Activated CD4-positive, alpha-beta T cell treated with anti-CD3 and anti-CD28 coated beads, Interleukin-2, amount 50 U/mL, for 24 hours (primary cell): ENCODE measurements at places on chromosomes 1 and 21.

DNA sequence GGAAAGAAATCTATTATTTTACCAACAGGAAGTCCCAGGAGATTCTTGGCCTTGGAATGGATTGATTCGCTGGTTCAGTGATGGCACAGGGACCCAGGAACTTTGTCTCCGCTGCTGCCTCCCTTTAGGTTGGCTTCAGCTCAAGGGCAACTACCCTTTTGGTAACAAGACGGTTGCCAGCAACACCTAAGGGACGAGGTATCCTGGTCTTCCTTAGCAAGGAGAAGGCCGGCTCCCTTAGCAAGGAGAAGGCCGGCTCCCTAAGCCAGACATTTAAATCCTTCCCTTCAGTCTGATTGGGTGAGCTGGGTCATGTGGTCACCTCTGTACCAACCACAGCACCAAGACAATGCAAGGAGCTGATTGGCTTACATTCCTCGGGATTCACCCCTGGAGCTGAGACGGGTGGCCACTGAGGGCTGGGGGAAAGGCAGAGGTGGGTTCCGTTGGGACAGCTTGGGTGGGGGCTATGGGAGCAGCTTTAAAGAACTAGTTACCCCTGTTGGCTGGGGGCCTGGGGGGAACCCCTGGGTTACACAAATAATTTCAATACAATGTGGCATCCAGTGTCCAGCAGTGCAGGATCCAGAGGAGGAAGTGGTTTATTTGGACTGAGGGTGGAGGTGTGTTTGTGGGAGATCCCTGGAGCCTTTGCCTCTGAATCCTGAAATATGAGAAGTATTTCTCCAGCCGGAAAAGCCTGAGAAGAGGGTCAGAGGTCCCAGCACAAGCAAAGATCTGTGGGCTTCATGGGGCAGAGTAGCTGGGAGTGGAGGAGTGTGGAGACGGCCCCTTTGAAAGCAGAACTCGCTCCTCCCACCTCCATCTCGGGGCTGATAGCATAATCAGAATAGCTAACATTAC lies 20.7 kb upstream of the CLIC4 start:
- no peak for DNase-seq

- DNase-seq, result no peak
Observed at GRCh38 chr1:228798035-228798434, 62.8 kb downstream of the RHOU start.

- no peak for DNase-seq
Observed at GRCh38 chr1:182611326-182611725, 7.1 kb upstream of the RGS16 start.

- DNase-seq, result no peak
Observed at GRCh38 chr1:154611150-154611862, 3.3 kb upstream of the ADAR start.

- DNase-seq, result no peak
Observed at GRCh38 chr1:51283979-51284378, 46.4 kb downstream of the TTC39A start.

- no peak for DNase-seq
Observed at GRCh38 chr1:41804176-41804575, 114.5 kb downstream of the HIVEP3 start.

GRCh38 chr1:11998636-11999035 lies 18.4 kb downstream of the MFN2 start:
- no peak for DNase-seq

DNA sequence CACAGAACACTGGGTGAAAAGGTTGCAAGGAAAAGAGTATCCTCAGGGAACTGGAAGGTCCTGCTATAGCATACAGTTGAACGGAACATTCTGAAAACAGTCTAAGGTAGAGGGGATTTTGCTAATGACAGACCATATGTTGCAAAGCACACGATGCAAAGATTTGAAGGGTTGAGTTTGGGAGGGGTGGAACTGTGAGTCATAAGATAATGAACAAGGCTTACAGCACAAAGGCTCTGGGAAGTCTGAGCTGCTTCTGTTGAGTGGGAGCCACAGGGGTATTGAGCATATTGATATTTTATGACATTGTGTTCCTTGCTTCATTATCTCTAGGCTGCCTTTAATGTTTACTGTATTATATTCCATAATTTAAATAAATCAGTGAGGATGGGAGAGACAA lies 104.9 kb downstream of the PLPPR4 start:
- DNase-seq, result no peak

DNA sequence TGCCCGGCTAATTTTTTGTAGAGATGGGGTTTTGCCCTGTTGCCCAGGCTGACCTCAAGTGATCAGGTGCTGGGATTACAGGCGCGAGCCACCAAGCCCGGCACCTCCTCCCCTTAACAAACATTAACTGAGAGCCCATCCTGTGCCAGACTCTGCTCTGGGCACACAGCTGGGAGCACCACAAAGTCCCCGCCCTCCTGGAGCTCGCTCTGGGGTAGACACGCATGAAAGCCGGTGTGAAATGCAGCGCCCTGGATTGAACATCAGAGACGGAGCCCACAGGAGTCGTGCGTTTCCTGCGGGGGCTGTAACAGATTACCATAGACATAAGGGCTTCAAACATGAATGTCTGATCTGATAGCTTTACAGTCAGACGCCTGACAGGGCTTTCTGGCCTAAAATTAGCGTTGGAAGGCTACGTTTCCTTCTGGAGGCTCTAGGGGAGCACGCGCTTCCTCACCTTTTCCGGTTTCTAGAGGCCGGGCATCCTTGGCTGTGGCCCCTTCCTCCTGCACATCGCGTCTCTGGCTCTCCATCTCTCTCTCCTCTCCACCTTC lies 14.3 kb downstream of the SLC27A3 start:
- no peak for DNase-seq

DNA sequence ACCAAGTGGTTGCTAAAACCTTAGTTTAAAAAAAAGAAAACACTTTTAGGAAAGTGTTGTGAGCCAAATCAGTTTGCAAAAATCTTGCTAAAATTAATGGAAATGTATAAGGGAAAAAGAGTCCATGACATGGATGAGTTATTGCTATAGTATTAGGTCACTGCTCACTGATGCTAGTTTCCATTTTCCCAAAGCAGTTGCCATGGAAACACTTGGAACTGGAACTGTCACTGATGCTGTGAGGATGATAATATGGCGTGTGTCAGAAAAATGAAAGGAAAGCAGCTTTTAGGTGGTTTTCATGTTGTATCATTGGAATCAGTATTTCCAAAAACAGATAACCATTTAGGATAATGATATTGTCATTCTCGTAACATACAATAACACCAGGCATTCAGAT lies 104.4 kb downstream of the PHTF1 start:
- no peak for DNase-seq

DNA sequence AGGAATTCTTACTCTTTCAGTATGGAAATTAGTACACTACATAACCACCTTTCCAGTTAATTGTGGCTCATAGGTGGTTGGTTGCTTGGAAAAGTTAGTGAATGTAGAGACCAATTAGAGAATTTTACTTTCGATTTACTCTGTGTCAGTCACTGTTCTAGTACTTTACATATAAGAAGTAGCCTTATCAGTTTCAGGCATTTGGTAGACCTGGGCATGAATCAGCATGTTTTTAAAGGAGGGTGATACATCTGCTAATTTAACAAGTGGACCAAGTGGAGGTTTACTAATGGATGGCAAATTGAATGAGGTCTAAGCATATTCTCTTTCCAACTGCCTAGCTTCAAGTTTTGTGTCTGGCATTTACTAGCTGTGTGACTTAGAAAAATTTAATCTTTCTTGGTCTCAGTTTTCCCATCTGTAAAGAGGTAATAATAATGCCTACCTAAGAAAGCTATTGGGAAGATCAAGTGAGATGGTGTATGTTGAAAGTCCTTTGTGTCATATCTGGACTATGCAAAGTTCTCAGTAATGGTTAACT lies 1158.6 kb downstream of the PLA2G4A start:
- DNase-seq, result no peak

- DNase-seq, result no peak
Observed at GRCh38 chr1:183239793-183240525, 53.9 kb downstream of the LAMC2 start.

DNA sequence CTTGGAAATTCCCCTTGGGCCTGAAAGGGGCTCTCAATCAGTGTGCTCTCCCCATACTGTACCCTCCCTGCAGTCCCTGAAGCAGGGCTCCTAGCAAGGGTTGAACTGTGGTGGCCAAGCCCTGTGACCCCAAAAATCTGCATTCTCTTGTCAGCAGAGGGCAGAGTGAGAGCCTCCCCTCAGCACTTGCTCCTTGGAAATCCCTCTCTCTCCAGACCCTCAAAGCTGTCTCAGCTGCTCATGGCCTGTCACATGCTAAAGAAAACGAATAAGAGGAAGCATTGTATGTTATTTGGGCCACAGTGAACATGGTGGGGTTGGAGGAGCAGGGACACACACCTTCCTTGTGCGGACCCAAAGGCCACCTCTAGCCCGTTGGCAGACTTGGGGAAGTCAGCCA lies 47.2 kb upstream of the SYNC start:
- DNase-seq, result no peak

GRCh38 chr1:221834698-221835513 lies 93.0 kb upstream of the DUSP10 start:
- DNase-seq, result no peak

DNA sequence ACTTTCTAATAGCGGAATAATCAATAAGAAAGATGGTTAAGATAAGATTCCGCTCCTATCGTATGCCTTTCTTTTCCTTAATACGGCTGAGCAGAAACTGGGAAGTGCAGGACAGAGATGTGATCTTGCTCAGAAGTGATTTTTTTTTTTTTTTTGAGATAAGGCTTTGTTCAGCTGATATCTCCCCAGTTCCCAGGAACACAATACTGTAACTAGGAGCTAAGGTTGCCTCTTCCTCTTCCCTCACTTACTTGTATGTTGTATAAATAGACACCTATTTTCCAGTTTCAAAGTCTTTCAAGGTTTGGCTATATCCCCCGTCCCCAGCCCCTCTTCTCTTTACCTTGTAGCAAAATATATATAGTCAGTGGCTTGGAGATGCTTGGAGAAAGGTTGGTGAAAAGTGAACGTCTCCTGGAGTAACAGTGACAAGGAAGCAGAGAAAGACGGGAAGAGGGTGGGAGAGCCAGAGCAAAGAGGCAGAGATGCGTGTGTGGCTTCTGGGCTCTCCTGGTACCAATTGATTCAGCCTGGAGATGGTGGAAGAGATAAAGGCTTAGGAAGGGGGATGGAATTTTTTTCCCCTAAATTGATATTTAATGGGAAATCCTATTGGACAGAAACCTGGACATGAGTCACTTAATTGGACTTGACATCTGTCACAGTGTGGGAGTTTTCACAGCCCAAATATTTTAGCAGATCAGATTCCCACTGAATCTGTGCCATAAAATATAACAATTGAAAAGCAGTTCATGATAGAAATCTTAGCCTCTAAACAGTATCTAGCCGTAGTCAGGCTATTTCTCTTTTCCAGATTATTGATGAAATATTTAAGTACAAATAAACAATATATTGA lies at the start of gene NHLH2:
Gene NHLH2, minus strand, starts transcription at position 522 of the 856 bp plus-strand sequence. CDS start 2,754 bp downstream, outside the sequence.
- DNase-seq, result no peak

DNA sequence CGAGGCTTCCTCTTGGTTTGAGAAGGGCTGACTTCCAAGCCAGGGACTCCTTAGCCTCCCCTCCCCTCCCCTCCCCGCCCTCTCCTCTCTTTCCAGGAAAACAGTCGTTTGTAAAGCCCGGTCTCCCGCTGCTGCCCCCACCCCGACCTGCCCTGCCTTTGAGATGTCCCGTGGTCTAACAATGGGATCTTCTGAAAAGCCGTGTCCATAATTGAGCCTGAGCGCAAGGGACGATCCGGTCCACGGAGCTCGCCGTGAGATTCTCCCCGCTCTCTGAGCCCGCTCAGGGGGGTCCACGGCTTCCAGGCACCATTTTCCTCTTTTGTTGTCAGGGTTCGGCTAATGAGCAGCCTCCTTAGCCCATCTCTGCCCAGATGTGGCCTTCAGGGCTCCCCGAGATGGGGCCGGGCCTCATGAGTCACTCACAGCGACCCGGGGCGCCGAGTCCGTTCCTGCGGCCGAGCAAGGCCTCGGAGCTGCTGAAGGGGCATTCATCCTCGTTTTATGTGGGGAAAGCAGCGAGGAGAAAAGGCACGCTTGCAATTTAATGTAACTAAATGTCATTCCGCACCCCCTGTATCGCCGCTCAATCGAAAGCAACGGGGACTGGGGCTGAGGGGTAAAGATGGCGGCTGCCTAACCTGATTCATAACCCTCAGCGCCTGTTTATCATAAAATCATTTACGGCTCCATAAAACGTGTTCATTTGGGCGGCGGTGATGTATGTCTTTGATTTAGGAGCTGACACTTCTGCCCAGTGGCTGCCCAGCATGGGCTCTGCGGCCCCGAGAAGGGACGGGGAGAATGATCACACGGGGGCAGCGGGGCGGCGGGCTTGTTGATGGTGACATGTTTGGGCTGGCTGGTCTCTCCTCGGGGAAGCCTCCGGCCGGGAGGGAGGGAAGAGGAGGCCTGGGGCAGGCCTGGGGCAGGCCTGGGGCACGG lies 232.6 kb upstream of the C1orf174 start:
- DNase-seq, result no peak

GRCh38 chr1:225926551-225927113 lies 2.6 kb upstream of the PYCR2 start:
- DNase-seq, result no peak

DNA sequence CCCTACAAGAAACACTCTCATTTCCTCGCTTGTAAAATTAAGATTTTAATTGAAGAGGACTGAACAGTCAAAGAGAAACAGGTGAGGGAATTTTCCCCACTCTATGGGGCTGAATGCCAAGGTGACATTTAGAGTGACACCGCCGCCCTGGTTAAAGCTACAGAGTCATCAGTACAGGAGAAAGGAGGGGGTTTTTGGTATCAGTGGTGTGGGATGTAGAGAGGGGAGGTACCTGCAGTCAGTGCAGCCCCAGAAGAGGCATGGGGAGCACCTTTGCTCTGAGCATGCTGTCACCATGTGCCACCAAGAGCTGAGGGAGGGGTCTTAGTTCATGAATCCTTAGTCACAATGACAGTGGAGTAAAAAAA lies 2.8 kb downstream of the DIRAS3 start:
- DNase-seq, result no peak

DNA sequence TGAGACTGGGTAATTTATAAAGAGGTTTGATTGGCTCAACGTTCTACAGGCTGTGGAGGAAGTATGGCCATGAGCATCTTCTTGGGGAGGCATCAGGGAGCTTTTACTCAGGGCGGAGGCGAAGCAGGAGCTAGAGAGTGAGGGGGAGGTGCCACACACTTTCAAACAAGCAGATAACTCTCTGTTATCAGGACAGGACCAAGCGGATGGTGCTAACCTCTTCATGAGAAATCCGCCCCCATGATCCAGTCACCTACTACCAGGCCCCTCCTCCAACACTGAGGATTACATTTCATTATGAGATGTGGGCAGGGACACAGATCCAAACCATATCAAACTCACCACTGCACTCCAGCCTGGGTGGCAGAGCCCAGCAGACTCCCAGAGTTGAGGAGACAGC lies 11.5 kb upstream of the LRRC47 start:
- no peak for DNase-seq

- no peak for DNase-seq
Observed at GRCh38 chr1:220341126-220341525, 68.9 kb upstream of the RAB3GAP2 start.

GRCh38 chr1:167819849-167820683 lies 93.9 kb downstream of the ADCY10 start:
- DNase-seq, result no peak
